ENCODE measurements at places on chromosomes 1 and 21.

DNA sequence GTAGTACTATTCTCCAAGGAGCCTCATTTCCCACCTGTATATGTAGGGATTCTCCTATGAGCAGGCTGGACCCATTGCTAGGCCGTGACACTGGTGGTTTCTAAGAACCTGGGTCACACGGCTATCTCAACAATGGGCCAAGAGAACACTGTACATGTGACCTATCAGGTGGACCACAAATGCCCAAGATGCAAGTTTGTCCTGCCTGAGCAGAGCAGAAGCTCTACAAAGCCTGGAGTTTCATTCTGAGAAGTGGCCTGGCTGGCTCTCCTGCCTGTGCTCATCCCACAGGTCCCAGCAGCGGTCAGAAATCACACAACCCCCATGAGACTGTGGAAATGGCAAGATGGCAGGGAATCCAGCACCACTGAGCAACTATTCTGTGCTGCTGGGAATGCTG is 17.2 kb downstream of the THEMIS2 start:
- DNase-seq: no peak

DNA sequence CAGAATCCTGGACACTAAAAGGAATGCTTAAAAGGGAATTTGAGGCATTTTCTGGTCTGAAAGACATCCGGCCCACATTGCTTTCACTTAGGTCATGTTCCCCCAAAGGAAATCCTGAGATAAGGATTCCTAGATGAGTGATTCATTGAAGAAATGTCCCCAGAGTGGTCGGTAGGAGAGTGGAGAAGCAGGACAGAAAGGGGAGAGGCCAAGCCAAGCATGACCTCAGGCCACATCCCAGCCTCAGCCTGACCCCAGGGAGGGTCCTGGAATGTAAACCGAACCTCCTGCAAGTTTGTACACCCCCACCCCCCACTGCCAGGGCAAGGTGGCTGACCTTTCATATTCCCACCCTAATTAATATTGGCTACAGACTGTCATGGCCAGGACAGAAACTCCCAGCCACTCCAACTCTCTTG is 16.6 kb downstream of the HIVEP3 start:
- no peak for DNase-seq

DNA sequence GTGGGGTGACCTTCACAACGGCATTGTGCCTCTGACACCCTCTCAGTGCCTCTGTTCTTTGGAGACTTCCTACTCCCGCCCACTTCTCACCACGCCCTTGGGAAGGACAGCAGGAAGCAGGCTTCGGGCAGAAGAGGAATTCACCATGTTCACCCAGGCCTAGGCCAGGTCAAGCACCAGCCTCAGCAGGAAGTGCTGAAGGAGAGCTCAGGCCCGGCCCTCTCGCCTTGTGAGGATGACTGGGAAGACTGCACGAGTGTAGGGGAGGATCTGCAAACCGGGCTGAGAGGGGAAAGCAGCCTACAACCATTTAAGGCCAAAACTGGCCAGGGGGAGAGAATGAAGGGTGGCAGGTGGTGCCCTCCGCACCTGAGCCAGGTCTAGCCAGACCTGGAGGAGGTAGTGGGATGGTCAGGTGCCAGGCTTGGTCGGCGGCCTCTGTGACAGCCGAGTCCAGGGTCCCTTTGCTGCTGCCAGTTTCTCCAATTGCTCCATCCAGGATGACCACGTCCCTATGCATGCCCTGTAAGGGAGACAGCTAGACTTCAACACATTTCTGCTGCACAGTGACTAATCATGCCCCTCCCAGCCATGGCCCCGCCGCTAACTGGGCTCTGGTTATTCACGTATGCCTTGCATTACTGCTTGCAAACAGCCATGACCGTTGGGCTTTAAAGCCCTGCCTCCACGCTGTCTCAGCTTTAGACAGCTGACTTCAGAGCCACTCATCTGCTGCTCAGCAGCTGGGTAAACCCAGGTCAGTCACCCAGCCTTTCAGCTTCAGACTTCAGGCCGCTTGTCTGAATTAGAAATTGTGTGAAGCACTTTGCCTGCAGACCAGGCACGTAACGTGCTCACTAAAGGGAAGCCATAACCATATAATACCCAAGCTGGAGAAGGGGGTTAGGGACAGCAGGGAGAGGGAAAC is 8.9 kb downstream of the MRTO4 start:
- peak; percentile 64 for DNase-seq

GRCh38 chr21:33136847-33137502 is 67.0 kb downstream of the OLIG1 start:
- DNase-seq: no peak

- no peak for DNase-seq
Observed at GRCh38 chr1:219083631-219084030, 90.0 kb upstream of the LYPLAL1 start.

GRCh38 chr1:18907021-18907916 is 4.9 kb upstream of the ALDH4A1 start:
- peak; percentile 38 for DNase-seq

DNA sequence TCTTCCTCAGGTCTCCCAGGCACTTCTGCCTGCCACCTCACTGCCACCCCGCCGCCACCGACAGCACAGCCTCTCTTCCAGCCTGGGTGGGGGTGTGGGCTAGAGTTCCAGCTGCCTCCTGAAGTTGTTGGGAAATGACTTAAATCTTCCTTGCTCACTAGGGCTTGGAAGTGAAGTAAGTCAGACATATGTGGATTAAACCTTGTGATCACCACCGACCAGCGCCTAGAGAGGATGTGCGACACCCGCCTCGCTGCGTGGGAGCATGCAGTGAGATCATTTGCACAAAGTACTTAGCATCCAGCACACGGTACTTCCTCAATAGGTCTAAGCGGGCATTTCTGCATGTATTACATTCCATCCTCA is 71.4 kb upstream of the FAM20B start:
- DNase-seq: peak; percentile 19

DNA sequence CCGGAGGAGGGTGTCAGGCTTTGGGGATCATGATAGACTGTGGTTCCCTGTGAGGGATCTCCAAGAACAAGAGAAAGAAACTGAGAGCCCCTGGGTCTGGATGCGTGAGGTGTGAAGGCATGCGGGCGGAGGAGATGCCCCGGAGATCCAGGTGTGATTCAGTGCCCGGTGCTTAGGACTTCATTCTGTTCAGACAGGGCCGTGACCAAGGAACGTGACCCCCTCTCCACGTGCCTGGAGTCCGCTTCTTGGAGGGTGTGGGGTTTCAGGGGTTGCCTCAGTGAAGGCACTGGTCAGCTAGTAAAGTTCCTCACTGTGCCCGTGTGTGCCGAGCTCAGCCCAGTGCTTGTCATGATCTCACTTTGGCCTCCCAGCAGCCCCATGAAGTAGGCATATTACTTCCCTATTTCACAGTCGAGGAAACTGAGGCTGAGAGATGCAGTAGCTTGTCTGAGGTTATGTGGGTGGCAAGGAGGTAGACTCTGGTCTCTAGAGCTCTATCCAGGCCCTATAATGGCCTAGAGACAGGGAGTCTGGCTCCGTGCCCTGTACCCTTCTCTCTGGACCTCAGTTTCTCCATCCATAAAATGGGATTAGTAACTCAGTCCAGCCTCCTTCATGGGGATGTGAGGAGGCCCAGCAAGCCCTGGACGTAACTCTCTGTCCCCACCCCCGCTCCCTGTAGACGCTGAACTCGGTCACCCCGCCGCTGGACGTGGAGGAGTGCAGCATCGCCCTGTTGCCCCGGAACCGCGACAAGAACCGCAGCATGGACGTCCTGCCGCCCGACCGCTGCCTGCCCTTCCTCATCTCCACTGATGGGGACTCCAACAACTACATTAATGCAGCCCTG is 81.0 kb downstream of the PTPRU start:
- no peak for DNase-seq

GRCh38 chr21:19148056-19148455 is 744.5 kb upstream of the TMPRSS15 start:
- DNase-seq: no peak

DNA sequence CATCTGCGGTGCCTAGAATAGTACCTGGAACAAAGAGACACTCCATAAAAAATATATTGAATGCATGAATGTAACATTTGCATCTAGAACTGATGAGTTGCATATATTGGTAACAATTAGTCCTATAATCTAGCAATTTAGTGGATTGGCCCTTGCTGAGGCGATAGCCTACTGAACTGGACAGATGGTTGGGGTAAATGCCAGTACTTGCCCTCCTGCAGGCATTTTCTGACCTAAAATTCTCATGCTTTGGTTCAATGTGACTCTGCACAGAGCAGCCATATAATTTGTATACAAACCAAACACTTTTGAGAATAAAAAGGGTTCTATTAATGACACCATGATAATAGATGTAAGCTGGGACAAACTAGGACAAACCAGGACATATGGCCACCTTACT is 313.6 kb downstream of the OLFM3 start:
- DNase-seq: no peak

- DNase-seq: no peak
Observed at GRCh38 chr1:118660769-118661168, 327.4 kb downstream of the TBX15 start.

GRCh38 chr1:191427593-191427992 is 730.7 kb upstream of the RGS18 start:
- no peak for DNase-seq

DNA sequence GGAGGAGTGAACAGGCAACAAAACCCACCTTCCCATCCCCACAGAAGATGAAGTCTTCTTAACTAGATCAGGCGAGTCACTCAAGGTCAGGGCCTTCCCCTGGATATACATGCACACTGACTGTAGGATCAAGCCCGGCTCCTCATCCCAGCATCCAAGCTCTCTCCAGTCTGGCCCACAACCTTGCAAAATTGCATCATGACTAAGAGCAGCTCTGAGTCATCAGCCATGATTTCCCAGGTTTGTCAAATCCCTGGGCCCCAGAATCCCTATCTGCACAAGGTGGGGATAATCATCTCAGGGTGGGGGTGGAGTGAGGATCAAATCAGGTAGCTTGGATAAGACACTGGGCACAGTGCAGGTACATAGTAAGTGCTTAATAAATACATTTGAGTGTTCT is 199.3 kb upstream of the GRIK3 start:
- no peak for DNase-seq

- DNase-seq: no peak
Observed at GRCh38 chr1:156775799-156776198, 8.5 kb downstream of the PRCC start.

- DNase-seq: no peak
Observed at GRCh38 chr1:84347932-84348555, 46.5 kb downstream of the SAMD13 start.

- no peak for DNase-seq
Observed at GRCh38 chr1:2328676-2329455, 62.5 kb downstream of the MORN1 start.

DNA sequence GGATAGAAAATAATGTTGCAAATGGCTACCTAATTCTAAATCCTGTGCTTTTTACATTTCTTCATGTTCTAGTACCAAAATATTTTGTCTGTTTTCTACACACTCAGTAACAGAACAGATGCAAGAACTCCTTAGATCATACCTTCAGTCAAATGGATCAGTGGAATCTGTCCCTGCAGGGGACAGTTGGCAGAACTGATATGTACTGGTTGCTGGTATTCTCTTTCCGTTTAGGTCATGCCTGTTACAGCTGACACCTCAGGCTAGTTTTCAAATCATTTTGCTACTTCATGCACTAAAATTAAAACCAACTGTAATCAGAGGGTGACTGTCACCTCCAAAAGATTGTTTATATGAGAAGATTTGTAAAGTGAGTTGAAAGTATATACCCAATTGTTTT is 109.2 kb downstream of the TNNI3K start:
- no peak for DNase-seq

GRCh38 chr1:39898191-39898590 is 3.5 kb downstream of the MYCL start:
- no peak for DNase-seq

DNA sequence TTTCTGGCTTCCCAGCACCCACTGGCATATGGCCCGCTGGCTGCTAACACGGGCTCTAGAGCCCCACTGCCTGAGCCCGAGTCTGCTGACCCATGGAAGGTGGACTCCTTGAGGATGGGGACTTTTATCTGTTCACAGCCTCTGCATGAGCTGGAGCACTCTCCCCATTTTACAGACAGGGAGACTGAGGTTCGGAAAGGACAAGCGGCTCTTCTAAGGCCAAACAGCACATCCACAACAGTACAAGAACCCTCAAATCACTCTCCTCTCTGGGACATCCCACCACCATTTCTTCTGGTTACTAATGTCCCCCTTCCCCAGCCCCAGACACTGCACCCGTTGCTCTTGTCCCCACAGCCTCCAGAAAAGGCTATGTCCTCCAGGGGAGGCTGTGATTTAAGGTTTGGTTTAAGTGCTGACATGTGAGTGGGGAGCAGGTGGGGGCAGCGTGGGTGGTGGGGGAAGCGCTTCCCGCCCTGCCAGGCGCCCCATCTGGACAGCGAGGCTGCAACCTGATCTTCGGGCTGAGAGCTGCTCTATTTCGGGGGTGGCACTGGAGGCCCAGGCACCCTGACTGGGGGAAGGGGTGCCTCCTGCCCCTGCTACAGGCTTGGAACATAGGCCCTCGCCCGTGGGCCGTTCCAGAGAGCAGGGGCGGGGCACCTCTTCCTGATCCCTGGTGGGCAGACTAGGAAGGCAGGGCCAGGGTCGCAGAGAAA is 104.8 kb upstream of the WNT4 start:
- no peak for DNase-seq

DNA sequence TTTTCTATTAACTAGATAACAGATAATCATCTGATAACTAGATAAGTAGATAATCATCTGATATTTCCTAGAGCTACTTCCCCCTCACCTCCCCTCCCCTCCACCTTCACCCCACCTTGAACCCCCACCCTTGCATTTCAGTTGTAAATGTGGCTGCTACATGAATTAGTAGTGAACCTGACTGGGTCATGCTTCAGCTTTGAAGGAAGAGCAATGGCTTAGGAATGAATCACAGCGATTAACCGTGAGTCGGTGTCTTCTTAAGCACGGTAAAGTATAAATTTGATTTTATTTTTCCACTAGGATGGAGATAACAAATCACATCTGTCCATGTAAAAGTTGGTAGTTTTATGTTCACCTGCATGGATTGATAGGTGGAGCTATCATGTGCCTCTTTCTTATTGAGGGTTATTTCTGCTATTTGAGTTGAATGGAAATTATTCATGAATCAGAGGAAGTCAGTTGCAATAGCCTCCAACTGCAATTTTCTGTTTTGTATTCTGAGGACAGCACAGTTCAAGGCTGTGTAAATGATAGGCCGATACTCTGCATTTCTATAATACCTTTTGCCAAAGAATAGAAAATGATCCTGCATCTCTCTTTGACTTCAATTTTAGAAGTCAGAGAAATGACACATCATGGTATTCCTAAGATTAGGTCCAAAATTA is 235.0 kb downstream of the PTGER3 start:
- no peak for DNase-seq

DNA sequence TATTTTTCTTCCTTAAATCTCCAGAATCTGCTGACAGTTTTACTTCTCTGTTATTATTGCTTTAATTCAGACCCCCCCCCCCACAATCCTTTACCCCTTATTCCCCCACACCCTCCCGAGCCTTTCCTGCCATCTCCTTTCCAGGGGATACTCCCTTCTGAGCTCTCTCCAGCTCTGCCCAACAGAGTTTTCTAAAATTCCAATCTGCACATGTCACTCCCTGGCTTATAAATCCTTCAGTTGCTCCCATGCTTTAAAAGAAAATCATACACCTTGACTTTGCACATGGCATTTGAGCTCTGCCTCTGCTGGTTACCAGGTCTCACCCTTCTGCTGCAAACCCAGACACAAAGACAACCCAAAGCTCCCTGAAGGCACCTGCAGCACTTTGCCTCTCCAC is 11.7 kb upstream of the EPS8L3 start:
- DNase-seq: no peak

- DNase-seq: no peak
Observed at GRCh38 chr1:34164771-34165391, at the start of gene CSMD2. Gene CSMD2, minus strand, starts transcription at chr1:34165230. Its CDS starts 133 bp downstream, at chr1:34165097.

- no peak for DNase-seq
Observed at GRCh38 chr1:194151056-194151455, 964.6 kb upstream of the B3GALT2 start.
